Activated T-cell treated with anti-CD3 and anti-CD28 coated beads, Interleukin-2, amount 50 U/mL, for 48 hours (primary cell): ENCODE measurements at places on chromosomes 12 and 14.
A peak's percentile ranks its signal among the peaks of the same experiment; 100 is the strongest.

DNA sequence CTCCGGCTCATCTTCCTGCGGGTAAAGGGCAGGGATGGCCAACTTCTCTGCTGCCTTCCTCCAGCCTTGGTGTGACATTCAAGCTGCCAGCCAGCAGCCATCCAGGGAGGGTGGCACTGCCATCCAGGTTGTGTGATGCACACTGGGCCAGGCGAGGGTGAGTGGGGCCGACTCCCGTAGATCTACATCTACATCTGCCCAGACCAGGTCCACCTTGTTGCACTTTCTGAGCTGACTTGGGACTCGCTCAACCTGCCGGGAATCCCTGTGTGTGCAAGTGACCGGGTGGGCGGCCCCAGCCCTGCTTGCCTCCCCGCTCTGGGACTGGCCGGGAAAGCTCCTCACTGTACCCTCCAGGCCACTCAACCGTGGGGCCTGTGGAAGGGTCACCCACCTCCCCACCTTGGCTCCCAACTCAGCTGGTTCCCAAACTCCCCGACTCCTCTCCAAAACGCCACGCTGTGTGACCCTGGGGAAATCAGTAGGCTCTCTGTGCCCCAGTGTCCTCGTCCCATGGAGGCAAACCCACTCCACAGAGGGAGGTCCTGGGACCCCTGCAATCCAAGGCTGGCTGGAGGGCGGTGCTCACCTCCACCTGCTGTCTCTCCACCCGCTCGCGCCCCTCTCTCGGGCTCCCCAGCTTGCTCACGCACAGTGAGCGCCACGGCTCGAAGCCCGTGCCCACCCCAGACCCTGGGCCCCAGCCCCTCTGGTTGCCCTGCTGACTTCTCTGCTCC lies 14.7 kb downstream of the JAG2 start:
- no peak for DNase-seq

DNA sequence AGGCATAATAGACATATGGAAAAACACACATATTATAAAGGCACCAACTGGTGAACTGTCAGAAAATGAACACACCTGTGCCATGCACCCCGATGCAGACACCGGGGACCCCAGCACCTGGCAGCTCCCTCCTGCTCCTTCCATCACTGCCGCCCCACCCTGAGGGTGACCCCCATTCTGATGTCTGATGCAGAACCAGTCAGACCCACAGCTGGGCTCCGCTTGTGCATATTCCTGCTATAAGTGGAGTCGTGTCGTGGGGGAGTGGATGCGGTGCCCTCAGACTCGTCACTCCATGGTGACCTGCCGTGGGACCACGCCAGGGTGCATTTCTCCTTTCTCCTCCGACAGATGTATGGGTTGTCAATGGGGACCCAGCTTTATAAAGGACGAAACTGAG lies 45.7 kb upstream of the MEG3 start:
- no peak for DNase-seq

DNA sequence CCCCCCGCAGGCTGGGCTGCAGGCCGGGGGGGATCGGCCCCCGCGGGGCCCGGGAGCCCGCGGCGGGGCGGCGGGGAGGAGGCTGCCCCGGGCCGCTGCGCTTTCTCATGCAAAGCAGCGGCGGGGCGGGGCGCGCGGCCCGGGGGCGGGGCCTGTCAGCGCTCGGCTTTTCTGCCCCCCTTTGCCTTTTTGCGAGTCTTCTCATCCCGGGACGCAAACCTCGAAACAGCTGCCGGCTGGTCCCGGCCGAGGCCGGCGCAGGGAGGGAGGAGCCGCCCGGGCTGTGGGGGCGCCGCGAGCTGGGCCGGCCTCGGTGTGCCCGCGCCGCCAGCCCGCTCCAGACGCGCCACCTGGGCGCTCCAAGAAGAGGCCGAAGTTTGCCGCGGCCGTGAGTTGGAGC lies at the start of gene FZD10:
Gene FZD10, plus strand, starts transcription at position 198 of the 400 bp plus-strand sequence. CDS start 479 bp downstream, outside the sequence.
- DNase-seq: peak; percentile 49

DNA sequence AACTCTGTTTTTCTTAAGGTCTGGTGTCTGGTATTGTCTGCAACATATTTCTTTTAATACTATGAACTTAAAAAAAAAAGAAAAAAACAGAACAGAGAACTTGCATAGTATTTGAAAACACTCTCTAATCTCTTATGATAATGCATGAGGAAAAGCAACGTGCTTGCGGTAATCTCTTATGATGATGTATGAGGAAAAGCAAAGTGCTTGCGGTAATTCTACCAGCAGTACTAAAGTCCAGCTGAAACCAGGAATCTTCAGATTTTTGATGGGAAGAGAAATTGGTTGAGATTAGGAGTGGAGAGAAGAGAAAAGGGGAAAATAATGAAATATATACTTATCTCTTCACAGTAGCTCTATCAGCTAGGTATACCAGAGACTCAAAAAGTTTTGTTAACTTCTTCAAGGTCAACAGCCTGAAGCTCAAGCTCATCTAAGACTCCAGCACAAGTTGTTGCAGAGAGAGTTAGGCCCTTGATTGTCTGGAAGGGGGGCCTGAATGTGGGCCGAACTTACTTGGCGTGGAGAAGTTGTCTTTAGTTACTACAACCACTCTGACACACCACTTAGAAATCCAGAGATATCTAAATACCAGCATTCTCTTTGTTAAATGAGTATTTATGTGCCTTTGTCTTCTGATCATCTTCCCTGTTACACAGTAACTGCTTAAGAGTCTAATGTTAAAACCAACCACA lies 240.4 kb downstream of the PRKD1 start:
- DNase-seq: no peak

DNA sequence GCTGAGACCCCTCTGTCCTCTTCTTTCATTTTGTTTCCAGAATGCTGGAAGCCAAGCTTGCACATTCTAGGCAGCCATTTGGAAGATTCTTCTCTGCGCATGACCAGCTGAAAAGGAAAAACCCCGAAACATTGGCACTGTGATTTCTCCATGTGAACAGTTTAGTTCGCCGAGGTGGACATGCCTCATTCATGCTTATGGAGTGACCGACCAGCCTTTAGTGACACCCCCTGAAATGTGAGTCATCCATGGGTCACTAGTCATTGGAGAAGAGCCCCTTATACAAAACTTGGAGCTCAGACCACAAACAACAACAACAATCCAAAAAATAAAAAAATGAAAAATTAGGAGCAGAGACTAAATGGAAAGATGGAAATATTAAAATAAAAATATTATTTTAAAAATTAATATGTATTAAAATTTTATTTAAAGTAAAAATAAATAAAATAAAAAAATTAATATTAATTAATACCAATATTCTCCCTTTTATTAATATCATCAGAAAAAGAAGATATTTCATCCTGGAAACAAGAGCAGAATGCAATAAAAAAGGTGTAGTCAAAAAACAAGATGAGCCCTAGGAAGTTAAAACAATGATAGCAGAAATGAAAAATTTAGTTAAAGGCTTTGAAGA lies 9.5 kb upstream of the KRT7 start:
- no peak for DNase-seq

DNA sequence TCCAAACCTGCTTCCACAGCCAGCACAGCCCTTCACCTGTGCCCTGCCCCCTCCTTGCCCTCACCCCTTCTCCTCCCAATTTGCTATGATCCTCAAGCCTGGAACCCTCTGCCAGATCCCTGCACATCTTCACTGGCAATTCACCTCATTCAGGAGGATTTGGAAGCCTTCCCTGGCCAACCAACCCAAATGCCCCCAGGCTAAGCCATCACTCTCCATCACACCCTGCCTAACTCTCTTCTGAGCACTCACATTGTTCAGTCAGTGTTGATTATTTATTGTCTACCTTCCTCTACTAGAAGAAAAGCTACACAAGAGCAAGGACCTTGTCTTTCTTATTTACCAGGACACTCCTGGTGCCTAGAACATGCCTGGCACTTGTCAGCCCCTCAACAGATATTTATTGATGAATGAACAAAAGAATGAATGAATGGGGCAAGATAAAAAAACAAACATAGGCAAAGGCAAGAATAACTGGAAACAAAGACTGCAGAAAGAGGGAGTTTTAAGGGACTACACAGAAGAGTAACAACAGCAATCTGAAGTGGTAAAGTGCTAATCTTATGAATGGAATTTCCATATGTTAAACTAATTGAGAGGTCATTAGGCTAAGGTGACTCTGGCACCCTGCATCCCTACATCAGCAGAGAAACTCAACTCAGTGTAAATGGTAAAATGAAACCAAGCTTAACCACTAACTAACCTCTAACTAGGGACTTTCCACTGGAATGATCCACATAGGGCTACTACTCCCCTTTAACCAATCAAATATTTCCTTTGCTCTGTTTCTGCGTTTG lies 33.4 kb downstream of the TMTC1 start:
- no peak for DNase-seq

DNA sequence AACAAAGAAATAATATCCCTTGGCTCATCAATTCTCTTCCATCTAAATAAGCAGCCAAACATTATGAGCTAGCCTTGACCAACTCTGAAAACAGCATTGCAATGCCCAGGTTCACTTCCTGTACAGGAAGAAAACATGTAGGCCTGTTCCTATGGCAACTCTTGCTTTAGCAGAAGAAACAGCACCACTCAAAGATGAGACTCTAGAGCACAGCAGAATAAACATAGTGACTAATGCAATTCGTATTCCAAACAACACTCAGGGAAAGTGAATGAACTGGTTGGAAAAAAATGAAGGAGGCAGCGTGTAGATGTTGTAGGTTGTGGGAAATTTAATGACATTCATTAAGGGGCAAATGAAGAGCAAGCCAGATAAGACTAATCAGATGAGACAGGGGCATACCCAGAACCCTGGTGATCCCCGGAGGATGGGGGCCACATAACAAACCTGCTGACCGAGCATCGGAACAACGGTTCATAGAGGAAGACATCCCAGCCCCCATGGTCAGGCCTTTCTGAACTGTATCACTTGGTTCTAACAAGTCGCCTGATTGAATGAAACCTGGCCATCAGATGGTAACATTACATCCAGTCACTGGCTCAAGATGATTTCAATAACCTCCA lies 9.0 kb downstream of the ARHGDIB start:
- peak; percentile 47 for DNase-seq

- DNase-seq: peak; percentile 39
Measured at GRCh38 chr12:4287325-4288211, 14.0 kb downstream of the CCND2 start.

DNA sequence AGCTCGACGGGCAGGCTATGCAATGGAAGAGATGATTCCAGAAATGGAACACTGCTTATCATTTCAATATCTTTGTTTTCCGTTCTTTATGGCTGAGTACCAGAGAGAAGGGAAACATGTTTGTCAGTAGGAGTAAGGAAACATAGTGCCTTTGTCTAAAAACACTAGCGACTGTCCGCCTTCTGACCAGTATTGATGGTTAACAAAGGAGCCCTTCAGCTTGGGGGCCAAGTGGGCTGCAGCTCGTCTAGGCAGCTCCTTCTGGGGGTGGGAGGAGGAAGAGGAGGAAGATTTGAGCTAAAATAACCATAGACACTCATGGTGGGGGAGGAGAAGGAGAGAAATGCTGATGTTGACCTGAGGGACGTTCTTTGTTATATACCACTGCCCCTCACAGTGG lies 15.0 kb downstream of the COQ5 start:
- DNase-seq: no peak

DNA sequence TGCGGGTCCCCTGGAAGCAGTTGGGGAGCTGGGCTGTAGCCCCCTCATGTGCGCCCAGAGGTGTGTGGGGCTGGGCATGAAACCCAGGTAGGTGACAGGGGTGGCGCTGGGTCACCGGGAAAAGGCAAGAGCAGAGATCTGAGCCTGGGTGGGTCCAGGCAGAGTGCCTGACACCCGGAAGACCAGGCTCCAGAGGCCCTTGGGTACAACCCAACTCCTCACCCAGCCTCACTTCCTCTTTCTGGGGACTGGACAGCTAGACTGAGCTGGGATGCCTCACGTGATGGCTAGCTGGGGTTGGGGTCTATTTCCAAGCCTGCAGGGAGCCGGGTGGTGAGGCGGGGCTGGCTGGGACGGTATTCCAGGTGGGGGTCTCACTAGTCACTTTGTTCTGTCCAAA lies 16.3 kb upstream of the CYP46A1 start:
- no peak for DNase-seq

DNA sequence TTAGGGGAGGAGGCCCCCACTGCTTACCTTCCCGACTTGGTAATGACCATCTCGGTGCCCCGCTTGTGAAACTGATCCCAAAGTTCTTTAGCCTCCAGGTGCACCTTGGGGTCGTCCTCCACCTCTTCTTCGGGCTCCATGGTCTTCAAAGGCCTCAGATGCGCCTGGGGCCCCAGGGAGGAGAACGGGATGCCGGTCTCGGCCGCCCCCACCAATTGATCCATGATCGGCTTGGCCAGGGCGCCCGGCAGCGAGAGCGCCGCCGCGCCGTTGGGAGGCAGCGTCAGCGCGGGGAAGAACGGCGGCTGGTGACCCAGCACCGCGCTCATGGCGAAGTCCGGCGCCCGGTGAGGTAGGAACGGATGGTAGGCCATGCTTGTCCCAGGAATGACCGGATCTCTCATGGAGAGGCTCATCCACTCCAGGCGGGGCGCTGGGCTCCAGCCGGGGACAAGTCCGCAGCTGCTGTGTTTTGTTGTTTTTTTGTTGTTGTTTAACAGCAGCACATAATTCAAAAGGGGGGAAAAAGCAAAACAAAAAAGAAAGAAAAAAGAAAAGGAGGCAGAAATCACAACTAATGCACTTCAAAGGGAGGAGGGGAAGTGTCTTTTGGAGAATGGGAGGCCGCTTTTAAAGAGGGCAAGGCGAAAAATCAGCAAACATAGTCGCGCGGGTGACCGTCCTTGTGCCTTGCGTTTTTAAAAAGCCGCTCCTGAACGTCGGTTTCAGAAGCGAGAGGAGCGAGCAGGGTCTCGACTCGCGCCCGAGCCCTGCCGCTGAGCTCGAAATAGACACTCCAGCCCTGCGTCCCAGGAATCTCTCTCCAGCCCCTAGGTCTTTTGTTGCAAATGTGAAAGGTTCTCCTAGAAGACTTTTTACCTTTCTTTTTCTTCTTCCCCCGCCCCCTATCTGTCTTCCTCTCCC lies 928 bp downstream of the TBX3 start:
- no peak for DNase-seq

- no peak for DNase-seq
Measured at GRCh38 chr14:73241481-73242165, 4.3 kb downstream of the PAPLN start.

- DNase-seq: no peak
Measured at GRCh38 chr12:102567031-102567985, 86.9 kb upstream of the IGF1 start.

DNA sequence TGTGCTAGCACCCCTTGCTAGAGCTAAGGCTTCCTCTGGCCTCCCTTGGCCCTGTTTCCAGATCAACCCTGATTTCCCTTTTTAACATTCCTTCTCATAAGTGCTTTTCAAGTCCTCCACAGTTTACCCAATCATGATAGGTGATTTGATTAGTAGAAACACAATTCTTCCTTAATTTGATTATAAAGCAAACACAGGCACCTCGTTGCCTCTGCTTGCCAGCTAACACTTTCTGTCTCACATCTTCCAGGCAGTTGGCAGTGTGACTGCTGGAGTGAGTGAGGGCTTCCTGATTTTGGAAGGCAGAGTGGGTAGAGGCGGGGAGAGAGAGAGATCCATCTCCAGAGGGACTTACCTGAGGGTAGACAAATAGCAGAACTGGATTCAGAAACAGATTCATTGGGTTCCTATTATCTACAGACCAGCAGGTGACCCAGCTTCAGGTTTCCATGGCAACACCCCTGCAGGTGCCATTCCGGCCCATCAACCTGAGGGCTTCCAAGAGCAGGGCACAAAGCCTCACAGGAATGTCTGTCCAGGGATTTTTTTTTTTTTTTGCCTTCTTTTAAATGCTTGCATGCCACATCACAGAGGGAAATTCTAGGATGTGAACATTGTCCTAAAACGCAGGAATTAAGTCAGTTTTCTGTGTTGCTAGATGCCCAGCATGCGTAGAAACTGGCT lies 77.7 kb downstream of the PLXNC1 start:
- no peak for DNase-seq
